ENCODE measurements at places on chromosomes 4 and X.

DNA sequence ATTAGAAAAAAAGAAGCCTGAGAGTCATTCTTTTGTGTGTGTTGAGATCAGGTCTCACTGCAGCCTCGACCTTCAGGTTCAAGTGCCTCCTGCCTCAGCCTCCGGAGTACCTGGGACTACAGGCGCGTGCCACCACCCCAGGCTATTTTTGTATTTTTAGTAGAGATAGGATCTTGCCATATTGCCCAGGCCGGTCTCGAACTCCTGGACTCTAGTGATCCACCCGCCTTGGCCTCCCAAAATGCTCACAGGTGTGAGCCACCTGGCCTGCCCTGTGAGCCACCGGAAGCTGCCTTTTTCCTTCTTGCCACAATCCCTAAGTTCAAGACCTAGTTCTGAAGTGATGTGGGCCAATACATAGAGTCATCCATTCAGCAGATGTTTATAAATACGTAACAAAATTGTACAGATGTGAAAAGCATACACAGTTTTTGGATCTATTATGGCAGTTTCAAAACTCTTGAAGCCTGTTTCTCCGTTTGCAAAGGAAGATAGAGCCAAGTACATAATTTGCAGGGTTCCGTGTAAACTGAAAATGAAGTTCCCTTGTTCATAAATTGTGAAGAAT is 536 bp upstream of the CTSO start:
- DNase-seq, result no peak

GRCh38 chr4:119604266-119604665 is 24.3 kb downstream of the PDE5A start:
- DNase-seq, result no peak

DNA sequence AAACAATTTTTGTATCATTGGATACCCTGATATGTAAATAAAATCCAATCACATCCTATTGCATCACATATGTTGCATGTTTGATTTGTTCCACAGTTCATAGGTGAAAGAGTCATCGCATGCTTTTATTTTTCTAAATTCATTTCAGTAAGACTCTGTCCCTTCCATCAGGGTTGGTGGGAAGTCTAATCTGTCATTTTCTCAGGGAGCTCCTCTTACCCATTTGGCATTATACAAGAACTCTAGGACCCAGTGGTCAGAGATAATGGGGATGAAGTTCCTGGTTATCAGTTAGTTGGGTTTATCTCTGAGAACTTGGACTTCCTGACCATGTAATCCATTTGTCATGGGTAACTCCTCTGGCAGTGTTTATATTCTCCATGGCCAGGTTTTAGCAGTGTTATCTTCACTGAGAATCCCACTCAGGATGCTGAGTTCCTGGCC is 227.1 kb upstream of the JADE1 start:
- no peak for DNase-seq

DNA sequence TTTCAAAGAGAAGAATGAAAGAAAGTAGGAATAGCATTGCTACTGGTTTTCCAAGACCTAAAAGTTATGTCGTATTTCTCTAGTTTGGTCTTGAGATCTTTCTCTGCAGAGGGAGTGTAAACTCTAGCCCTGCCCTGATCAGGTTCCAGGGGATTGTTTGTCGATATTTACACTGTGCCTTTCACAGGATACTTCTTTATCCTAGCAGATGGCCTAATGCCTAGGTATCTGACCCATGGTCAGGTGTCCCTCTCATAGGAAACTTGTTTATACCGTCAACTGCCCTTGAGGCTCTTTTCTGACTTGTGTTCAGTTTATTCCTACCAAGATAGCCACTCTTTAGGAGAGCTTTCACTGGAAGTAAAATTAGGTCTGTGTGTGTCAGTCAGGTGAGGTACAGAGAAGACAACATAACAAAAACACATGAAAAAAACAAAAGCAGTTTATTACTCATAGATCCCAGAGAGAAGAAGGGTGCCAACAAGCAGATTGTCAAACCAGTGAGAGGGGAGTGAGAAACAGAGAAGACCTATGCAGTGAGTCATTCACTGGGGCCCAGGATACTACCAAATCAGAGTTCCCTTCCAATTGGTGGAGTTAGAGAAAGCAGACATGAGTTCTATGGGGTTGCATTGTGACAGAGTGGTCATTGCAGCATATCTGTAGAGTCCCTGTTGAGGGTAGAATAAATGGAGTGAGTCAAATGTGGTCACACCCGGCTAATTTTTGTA is 40.6 kb upstream of the THOC2 start:
- no peak for DNase-seq

DNA sequence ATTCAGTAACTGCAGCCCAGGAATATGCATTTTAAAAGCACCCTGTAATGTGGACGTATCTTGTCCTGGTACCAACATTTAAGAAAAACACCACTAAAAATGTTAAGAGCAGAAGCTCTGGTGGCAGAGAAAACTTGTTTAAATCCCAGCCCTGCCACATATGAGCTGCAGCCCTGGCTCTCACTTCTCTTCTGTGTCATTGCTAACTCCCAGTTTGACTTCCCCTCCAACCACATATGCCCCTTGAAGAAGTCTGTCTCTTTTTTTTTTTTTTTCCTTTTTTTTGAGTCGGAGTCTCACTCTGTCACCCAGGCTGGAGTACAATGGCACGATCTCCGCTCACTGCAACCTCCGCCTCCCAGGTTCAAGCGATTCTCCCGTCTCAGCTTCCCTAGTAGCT is 14.8 kb downstream of the LHFPL1 start:
- no peak for DNase-seq

DNA sequence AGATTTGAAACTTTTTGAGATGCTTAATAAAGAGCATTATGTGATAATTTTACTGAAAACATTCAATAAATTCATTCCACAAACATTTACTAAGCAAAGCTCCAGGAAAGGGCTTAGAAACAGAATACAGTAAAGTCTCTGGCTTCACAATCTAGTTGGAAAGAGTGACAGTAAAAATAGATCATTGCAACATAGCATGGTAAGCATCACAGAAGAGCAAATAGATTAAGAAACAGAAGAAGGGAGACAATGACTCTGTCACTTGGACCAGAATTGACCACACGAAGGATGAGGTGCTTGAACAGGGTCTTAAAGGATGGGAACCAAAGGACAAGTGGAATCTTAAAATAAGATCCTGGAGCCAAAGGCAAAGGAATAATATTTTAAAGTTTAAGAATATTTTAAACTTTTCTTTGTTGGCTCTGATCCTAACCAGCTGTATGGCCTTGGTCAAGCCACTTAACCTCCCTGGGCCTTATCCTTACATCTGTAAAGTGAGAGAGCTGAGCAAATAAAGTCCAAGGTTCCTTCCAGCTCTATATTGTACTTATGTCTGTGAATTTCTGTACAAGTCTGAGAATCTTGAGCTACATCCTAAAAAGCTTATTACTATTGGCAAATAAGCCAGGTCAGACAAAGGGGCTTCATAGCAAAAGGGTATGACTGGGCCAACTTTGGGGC is 33.9 kb downstream of the SEC24D start:
- DNase-seq, result no peak

DNA sequence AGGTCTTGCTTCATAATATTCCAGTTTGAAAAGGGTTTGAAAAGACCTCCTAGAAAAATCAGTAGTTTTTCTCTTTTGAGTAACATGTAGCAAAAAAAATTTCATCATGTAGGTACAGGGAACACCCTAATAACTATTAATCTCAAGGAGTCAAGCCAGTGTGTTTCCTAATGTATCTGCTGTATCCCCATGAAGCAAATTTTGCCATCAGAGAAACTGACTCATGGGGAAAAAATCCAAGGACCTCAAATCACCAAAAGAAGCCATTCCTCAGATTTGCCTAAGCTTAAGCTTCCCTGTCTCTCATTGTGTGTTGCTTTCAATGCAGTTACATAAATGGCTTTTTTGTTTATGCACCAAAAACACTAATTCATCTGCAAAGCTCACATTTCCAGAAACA is 29.7 kb downstream of the F9 start:
- no peak for DNase-seq

GRCh38 chr4:26830701-26831100 is 29.9 kb upstream of the STIM2 start:
- DNase-seq, result no peak

DNA sequence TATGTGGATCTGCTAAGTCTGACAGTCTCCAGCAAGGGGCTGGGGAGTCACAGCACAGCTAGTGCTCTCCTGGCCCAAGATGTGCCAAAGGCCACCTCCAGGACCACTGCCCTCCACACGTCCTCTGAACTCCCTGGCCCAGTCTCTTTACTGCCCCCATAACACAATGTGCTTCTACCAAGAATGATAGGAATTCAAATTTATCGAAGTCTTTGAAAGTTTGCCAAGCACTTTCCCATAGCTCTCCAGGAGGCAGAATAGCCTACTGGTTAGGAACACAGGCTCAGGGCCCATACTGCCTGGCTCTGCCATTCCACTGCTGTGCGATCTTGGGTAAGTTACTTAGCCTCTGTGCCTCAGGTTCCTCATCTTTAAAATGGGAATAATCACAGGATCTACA is 86.7 kb downstream of the NHSL2 start:
- no peak for DNase-seq

DNA sequence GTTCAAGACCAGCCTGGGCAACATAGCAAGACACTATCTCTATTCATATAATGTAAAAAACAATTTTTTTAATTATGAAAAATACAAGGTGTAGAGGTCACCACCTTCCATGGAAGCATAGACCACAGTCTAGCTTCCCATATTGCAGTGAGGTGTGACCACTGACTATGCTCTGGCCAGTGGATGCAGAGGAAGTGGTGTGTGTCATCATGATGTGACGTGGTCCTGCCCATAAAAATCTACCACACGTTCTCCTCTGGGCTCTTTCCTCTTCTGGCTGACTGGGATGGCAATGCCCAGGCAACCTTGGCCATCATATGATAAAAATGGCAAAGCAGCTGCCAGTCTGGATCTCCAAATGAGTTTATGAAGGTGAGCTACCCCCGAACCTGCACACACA is 65.7 kb downstream of the RBM47 start:
- peak; percentile 74 for DNase-seq

GRCh38 chr4:139374251-139374650 is 72.0 kb upstream of the NDUFC1 start:
- no peak for DNase-seq

- DNase-seq, result no peak
These were observed 100.2 kb upstream of the MED14 start for GRCh38 chrX:40835526-40835925.

DNA sequence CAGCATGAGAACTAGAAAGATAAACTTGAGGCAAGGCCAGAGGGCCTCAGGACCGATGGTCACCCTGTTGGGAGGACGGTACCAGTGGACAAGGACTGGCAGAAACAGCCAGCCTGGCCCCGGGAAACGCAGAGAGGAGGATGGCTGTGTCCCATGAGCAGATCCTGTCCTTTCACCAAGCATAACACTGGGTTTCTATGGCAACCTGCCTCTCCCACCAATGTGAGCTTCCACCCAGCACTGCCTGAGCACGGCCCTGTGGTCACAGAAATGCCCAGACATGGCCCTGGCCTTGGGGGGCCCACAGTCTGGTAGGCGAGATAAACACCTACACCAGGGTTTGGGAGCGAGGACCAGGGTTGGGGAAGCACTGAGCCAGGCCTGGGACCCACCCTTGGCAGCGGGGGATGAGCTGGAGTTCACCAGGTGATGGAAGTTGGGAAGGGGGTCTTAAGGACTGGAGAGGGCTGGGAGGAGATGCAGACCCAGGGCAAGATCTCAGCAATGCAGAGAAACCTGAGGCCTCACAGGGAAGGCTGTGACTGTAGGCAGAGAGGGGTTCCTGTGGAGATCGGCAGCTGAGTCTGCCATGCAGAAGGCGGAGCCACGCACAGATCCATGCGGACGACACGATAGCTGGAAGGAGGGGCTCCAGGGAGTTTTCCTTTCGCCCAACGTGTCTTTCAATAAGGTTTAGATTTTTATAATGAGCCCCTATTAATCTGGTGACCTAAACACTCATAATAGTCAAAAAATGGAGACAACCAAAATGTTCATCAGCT is 32.7 kb upstream of the CRMP1 start:
- no peak for DNase-seq

DNA sequence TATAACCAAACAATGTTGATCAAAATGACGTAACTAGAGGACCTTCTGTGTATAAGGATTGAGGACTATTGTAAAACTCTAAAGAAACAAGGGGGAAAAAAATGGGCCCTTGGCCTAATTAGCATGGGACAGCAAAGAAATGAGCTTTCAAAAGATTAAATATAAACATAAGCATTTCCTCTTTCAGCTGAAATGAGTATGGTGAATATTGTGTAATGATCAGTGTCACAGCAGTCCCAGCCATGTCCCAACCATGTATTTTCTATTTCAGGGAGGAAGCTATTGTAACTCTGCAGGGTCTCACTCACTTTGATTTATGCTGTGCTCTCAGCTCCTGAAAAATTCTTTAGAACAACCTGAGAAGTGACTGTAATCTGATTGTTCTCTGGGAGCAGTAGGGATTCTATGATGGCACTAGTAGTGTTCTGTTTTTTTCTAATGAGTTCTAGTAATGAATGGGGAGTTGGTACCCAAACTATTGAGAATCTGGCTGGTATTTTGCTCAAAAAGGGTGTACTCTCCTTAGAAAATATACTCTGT is 25.8 kb downstream of the ANXA10 start:
- DNase-seq, result no peak

- no peak for DNase-seq
These were observed 25.6 kb upstream of the PLS3 start for GRCh38 chrX:115535421-115535820.

GRCh38 chrX:23515028-23515427 is 152.3 kb upstream of the PRDX4 start:
- no peak for DNase-seq

GRCh38 chr4:67052814-67053675 is 492.3 kb downstream of the CENPC start:
- DNase-seq, result no peak

- no peak for DNase-seq
These were observed 81.4 kb downstream of the SH3RF1 start for GRCh38 chr4:169189372-169189771.

DNA sequence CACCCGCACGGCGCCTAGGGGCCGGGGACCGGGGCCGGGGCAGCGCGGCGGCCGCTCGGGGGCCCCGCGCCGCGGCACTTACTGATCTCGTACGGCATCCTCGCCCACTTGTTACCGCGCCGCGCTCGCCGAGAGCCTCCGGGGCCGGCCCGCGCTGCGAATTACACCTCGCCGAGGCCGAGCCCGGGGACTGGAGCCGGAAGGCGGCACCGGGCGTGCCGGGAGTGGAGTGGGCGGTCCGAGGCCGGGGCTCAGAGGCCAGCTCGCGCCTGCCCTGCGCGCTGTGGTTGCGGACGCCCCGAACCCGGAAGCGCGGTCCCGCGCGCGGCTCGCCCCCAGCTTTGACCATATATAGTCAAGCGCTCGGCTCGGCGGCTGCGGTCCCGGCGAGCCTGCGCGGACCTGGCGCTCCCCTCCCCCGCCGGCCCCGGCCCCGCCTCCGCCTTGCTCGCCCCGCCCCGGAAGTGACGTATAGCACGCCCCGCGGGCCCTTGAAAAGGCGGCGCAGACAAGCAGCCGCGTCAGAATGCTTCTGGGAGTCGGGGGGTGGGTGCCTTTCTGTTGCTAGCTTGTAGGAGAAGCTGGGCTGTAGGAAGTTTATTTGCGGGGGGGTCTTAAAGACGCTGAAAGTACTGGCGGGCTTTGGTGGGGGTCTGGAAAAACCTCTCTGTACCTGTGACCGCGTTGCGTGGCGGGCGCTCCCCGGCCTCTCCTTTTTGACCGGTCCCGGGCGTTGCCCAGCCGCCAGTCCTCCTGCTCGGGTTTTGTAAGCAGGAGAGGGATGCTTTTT is at the start of gene WDR1:
Gene WDR1, minus strand, starts transcription at position 231 of the 790 bp plus-strand sequence. Its CDS starts 133 bp downstream, at position 98.
- peak; percentile 84 for DNase-seq

- no peak for DNase-seq
These were observed 30.7 kb downstream of the SLC4A4 start for GRCh38 chr4:71369536-71369935.

- no peak for DNase-seq
These were observed 62.5 kb downstream of the SEC24D start for GRCh38 chr4:118773429-118773792.

GRCh38 chr4:187179086-187180058 is 455.7 kb upstream of the FAT1 start:
- no peak for DNase-seq
